ENCODE measurements at places on chromosomes 5 and 9.

DNA sequence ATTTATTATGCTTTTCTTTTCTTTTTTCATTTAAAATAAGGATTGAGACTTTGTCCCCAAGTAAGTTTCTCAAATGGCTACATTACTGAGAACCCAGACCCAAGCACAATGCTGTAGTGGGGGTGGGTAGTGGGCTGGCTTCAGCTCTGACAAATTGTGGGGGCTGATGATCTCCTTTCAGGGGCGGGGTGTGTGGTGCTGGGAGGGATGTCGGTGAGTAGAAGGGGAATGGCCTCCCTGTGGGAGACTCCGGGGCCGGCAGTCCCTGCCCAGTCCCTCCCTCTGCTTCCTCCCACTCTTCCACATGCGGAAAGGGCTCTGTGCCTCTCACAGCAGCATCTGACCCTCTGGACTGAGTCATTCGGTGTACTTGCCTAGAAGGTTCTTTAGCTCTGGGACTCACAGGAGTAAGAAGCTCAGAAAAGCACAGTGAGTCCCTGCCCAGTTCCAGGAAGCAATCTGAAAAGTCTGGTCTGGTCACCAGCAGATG, 14.3 kb downstream of the CD180 start:
- no peak for DNase-seq

DNA sequence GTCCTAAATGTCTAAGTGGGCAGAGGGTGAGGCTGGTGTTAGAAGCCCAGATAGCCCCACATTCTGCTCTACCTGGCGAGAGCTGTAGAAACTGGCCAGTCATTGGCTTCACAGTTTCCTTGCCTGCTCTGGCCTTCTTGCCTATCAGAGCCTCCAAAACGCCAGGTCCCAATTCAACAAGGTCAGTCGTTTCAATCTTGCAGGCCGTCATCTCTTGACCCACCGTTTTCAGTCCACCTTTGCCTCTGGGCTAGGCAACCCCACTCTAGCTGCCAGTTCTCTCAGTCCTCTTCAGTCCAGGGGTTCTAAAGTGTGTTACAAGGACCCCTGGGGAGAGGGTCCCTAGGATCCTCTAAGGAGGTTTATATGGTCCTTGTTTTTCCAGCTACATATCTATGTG, 20.0 kb upstream of the TIFAB start:
- no peak for DNase-seq

GRCh38 chr5:113202287-113202686, 225.7 kb downstream of the DCP2 start:
- DNase-seq: no peak

DNA sequence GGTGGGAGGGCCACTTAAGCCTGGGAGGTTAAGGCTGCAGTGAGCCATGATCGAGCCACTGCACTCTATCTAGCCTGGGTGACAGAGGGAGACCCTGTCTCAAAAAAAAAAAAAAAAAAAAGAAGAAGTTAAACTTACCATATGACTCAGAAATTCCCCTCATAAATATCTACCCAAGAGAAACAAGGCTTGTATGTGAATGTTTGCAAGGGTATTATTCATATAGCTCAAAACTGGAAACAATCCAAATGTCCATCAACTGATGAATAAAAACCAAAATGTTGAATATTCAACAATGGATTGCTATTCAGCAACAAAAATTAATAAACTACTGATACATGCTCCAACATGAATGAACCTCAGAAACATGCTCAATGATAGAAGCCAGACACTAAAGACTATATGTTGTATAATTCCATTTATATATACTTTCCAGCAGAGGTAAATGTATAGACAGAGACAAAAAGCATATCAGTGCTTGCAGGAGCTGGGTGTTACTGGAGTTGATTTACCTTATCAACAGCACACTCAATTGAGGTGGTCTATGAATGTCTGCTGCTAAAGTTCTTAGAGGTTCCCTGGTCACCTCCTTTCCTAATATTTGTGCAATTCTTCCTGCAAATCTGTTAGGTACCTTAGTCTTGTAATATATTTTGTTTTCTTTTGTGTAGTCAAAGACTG, 5.3 kb upstream of the SREK1 start:
- DNase-seq: no peak

GRCh38 chr5:22964632-22965031, 111.5 kb upstream of the CDH12 start:
- DNase-seq: no peak

GRCh38 chr5:81303563-81303962, 2.2 kb downstream of the ZCCHC9 start:
- peak; percentile 34 for DNase-seq

DNA sequence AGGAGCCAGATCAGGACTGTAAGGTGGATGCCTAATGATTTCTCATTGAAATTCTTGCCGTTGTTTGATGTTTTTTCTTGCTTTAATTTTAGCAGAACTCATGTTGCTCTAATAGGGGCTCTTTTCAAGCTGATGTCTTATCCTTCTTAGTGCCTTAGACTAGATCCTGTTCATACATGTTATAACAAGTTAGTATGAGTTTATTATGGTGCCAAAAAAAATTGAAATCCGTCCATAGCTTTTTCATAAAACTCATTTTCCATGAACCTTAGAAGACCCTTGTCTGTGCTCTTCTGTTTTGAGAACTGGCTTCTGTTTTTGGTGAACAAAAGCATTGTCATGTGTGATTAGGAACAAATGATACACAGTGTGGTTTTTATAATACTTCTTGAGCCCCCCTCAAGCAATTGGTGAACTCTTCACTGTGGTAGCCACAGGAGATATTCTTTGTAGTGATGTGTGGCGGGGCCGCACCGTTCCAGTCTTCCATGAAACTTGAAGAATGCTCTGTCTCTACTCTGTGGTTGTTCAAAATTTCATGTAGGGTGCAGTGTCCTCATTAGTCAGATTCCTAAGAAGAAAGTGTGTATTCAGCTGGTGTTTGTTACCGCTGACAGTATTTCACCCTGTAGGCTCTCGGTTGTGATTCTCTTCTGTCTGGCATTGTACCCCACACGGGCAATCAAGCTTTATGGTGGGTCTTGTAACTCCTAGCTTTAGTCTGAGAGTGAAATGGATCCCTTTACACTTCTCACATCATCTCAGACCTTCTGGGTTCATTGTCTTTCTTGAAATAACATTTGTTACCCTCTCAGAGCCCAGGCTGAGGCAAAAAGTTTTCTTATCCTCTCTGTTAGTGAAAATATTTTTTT, 10.7 kb downstream of the OTULIN start:
- no peak for DNase-seq

DNA sequence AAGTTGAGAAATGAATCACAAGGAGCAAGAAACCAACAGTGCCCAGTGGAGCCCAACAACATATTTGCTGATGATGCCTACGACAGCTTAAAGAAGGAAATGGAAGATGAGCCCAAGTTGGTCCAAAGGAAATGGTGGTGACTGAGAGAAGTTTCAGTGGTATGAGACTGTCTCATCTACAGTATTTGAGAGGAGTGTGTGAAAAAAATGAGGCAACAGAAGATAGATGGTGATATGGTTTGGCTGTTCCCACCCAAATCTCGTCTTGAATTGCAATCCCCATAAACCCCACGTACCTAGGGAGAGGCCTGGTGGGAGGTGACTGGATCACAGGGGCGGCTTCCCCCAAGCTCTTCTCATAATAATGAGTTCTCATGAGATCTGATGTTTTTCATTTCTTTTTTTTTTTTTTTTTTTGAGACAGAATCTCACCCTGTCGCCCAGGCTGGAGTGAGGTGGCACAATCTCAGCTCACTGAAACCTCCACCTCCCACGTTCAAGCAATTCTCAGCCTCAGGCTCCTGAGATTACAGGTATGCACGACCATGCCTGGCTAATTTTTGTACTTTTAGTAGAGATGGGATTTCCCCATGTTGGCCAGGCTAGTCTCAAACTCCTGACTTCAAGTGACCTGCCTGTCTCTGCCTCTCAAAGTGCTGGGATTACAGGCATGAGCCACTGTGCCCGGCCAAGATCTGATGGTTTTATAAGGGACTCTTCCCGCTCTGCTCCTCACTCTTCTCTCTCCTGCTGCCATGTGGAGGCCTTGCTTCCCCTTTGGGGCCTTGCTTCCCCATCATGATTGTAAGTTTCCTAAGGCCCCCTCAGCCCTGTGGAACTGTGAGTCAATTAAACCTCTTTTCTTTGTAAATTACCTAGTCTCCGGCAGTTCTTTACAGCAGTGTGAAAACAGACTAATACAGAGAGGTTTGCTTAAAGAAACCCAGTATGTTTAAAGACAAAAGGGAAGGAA, 30.2 kb downstream of the EFCAB9 start:
- no peak for DNase-seq

GRCh38 chr5:31825518-31826068, 186.7 kb downstream of the PDZD2 start:
- peak; percentile 42 for DNase-seq

GRCh38 chr9:128456613-128457061, 831 bp downstream of the ODF2 start:
- no peak for DNase-seq

DNA sequence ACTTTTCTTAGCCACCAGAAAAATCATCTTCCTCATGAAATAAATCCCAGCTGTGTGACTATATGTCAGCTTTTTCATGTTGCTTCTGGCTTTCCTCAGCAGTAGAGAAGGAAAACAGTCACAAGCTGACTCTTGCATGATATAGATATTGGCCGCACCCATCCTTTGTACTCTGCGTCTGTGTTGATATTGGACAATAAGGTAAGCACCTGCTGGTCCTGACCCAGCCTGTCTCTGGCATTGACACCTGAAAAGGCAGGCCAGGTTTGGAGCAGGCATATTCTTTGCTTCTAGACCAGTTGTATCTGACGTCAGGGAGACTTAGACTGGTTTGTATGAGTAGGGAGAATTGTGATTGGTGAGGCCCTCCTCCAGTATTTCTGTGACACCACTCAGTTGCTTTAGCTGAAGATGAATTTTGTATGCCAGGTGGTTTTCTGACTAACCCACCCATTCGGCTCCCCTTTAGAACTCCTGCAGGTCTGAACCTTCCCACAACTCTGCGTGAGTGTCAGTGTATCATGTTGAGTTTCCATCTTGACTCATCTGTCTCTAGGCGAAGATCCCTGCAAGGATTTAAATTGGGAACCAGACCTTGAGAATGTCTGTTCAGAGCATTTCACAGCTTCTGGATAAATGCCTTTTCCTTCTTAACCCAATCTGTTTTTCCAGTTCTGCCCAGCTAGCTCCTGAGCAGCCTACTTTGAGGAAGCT, 151.2 kb upstream of the RUSC2 start:
- peak; percentile 54 for DNase-seq

- DNase-seq: no peak
Observed at GRCh38 chr9:133767625-133768024, 29.5 kb upstream of the SARDH start.

DNA sequence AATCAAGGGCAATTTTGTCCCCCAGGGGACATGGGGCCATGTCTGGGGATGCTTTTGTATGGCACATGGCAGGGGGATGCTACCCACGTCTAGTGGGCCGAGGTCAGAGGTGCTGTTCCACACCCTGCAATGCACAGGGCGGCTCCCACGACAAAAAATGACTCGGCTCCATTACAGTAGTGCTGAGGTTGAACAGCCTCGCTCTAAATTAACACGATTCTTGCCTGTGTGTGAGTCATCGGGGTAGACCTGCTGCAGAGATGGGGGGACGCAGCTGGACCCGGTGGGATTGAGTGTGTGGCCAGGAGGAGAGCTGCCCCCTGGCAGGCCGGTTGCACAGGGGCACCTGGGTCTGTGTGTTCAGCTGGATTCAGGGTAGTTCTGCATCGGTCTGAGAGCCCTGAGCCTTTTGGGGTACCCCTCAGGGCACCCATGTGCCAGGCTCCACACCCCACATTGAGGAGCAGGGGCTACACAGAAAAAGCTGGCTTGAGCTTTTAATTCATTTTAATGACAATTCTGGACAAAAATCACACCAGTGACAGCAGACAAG, 20.0 kb upstream of the COL5A1 start:
- no peak for DNase-seq

DNA sequence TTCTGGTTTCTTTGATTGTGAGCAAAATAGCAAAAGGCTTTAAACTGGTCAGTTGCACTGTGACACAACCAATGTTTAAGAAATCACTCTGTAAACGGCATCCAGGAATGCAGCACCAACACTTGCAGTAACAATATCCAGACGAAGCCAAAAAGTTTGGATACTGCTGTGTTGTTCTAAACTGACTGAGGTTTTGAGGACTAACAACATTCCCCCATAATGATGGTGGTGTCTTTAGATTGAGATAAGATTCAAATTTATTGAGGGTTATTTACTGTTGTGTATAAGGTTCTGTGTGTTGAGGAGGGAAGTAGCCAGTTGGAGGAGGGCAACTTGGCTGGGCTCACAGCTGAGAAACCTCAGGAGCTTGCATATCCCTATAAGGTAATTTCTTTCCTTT, 353.6 kb downstream of the BNC2 start:
- DNase-seq: no peak

DNA sequence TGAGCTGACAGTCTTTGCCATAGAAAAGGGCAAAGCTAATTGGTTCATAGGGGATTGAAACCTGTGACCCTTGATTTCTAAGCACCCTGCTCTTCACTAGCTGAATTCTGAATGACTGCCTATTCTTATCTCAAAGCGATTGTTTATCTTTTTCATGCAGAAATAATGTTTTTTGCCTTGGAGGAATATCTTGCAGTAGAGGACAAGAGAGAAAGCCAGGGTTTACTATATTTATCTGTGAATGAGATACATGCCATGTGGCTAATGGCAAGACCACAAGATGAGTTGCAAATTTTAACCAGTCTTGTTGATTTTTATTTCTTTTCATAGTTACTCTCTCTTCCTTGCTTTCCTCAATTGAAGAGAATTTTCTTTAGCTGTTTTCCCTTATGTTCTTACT, 185.0 kb downstream of the CNTLN start:
- no peak for DNase-seq

GRCh38 chr5:17794815-17795214, 160.6 kb downstream of the TAF11L14 start:
- DNase-seq: no peak

DNA sequence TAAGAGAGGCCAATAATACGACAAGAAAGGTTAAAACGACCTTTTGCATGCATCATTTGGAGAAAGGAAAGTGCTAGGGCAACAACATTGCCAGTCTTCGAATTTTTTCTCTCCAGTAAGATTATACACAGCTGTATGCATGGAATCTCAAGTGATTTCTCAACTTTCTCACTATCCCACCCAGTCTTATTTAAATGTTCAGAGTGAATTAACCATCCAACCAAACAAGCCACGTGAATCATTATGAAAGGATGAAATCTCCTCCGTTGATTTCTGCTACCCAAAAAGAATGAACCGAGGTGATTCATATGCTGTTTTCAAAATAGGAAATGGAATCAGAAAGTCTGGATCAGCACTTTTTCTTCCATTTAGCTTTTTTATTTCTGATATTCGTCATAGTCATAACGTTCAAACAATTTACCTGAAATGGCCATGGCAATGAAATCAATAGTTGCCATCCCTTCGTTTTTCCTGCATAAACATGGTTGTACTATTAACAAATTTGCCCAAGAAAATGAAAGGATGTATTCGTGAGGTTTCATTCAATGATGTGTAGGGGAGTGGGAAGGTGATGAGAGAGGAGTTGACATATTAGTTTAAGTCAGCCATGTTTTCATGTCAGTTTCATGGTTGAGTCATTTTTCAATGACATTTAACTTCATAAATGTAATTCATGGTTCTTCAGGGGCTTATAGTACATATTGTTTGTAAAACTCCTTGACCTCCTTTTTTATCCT, 170.9 kb upstream of the WWC1 start:
- DNase-seq: no peak

All from LNCaP clone FGC (cell line).